ENCODE measurements at places on chromosomes 2 and 18.

GRCh38 chr2:68798569-68798968 lies 64.0 kb downstream of the ARHGAP25 start:
- no peak for DNase-seq

- DNase-seq: no peak
Measured at GRCh38 chr2:100554798-100555407, 7.9 kb upstream of the PDCL3 start.

DNA sequence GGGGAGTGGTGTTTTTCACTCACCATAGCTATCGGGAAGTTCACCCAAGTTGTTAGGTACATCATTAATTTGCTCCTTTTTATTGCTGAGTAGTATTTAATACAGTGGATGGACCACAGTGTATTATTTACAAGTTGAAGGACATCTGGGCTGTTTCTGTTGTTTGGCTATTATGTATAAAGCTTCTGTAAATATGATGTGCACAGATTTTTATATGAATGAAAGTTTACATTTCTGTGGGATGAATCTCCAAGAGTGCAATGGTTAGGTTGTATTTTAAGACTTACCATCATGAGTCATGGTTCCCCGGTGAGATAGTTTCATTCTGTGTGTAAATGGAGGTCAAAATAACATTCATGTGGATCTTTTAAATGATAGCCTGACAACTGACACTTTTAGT lies 337.4 kb downstream of the PTPRM start:
- no peak for DNase-seq

DNA sequence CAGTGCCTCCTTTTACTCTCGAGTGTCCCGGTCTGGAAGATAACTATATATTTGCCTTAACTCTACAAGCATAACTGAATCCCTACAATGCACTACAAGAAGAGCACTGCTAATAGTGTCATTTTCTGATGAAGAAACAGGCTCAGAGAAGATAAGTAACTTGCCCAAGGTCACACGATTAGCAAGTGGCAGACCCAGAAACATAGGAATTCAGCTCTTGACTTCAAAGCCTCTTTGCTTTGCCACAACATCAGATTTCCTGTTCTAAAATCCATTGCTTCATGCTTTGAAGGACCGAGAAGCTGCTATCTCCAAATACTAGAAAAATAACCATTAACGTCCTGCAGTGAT lies 65.6 kb downstream of the HS1BP3 start:
- DNase-seq: no peak

GRCh38 chr2:74026687-74027241 lies 42.1 kb downstream of the TET3 start:
- DNase-seq: no peak

DNA sequence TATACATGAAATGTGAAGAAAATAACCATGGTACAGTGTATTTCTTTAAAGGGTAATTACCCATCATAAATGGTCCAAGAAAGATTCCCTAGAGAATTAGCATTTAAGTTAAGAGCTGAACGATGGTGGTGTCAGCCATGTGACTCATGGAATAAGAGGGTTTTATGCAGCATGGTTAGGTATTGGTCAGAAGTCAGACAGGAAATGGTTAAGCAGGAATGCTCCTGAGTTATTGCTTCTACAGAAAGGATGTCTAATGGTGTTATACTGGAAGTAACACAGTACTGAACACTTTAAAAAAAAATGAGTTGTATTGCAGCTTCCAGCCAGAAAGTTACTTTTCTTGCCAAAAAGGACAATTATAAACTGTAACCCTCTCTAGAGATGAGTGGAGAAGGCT lies 72.7 kb upstream of the UBE2E3 start:
- DNase-seq: no peak

DNA sequence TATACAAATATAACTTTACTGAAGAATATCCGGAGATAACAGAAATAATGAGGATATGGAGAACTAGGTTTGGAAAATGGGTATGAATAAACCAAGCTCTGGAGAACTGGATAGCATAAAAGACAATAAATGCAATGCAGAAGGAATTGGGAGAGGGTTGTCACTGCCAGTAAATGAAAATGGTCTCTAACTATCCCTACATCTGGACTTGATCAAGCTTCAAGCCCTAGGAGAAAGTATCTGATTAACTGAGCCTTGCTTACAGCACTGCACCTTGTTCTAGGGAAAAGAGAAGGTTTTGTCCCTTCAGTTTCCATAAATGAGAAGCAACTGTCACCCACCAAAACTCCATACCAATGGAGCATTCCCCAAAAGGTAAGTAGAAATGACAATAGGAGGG lies 514.6 kb upstream of the ZEB2 start:
- no peak for DNase-seq

GRCh38 chr2:230077851-230078547 lies 9.3 kb upstream of the SLC16A14 start:
- no peak for DNase-seq

Measured in NCI-H526 (cell line).